Left ventricle myocardium superior (tissue), 1 donor: ENCODE measurements at places on chromosomes 7 and 10. TPM values are rescaled to one million over a fixed set of nuclear protein-coding genes. Genes with fewer than 3 reads are reported as not detected.
A peak's percentile ranks its signal among the peaks of the same experiment; 100 is the strongest.

BTBD16 gene
- not detected for total RNA-seq

LIPF gene
- not detected for total RNA-seq

HOXA2 gene
- 0.12 TPM for total RNA-seq

FOXI2 gene
- not detected for total RNA-seq

CYP3A5 gene
- total RNA-seq, result 0.25 TPM

CDC14C gene
- total RNA-seq, result not detected

KBTBD2 gene
- total RNA-seq, result 25.5 TPM

RHOBTB1 gene
- 13.5 TPM for total RNA-seq

GPR15LG gene
- not detected for total RNA-seq

TAS2R5 gene
- total RNA-seq, result not detected

CCDC201 gene
- total RNA-seq, result not detected

LIPK gene
- not detected for total RNA-seq

ZNHIT1 gene
- 55.8 TPM for total RNA-seq

- DNase-seq, result peak; percentile 82
Measured at GRCh38 chr10:44857363-44858016, 53.6 kb upstream of the TMEM72 start.

DNA sequence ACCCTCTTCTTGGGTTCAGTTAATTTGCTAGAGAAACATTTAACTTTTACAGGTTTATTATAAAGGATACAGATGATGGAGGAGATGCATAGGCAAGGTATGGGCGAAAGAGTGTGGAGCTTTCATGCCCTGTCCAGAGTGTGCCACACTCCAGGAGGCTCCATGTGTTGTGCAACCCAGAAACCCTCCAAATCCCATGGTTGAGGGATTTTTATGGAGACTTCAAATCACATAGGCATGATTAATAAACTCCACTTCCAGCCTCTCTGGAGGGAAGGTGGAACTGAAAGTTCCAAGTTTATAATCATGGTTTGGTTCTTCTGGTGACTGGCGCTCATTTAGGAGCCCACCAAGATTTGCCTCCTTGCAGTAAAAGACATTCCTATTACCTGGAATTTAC is 159.9 kb downstream of the PHTF2 start:
- DNase-seq, result no peak

DNA sequence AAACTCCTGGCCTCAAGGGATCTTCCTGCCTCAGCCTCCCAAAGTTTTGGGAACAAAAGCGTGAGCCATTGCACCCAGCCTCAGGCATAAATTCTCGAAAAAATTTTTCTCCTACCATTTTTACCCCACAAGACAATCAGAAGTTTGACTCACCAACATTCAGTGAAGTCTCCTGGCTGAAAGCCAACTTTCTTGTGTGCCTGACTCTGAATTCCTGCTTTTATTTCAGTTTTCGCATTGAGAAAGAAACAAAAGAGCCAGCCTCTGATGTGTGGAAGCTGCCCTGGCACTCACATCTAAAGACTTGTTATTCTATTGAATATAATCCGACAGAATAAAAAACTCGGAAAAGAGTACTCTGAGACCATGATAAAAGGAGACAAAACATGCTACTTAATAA is 402.9 kb downstream of the MAGI2 start:
- no peak for DNase-seq

DNA sequence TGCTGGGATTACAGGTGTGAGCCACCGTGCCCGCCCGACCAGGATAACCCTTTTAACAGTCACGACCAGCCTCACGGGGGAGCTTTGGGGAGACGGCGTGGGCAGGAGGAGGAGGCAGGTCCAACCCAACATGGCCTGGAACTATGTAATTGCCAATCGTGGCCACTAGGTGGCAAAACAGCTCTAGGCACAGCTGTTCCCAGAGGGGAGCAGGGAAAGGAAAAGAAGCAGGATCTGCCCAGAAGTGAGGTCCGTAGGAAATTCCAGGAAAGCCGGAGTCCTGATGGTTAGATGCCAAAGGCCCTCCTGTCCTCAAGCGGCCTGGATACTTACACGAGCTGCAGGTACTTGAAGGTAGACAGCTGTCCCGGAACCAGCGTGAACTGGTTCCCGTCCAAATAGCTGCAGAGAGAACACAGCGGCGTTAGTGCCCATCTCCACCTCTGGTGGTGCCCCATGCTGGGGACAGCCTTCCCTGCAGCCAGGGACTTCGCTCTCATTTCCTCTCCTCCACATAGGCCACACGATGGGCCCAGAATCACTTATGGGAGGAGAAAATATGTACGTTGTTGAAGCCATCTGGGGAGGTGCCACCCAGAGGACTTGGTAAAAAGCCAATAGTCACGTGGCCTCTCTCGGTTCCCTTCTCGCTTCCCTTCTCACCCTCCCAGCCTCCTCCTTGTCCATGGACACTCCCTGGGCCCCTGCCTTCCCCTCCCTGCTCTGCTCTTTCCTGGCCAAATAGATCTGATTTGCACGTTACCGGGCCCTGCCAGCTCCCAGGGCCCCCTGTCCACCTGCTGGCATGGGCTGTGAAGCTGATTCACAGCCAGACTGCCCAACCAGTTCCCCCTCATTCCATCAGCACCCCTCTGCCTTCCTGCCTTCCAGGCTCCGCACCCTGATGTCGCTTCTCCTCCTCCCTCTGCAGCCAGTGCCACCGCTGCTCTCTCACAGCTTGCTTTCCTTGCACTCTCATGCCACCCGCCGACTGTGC is 148.1 kb downstream of the SLIT1 start:
- peak; percentile 77 for DNase-seq

DNA sequence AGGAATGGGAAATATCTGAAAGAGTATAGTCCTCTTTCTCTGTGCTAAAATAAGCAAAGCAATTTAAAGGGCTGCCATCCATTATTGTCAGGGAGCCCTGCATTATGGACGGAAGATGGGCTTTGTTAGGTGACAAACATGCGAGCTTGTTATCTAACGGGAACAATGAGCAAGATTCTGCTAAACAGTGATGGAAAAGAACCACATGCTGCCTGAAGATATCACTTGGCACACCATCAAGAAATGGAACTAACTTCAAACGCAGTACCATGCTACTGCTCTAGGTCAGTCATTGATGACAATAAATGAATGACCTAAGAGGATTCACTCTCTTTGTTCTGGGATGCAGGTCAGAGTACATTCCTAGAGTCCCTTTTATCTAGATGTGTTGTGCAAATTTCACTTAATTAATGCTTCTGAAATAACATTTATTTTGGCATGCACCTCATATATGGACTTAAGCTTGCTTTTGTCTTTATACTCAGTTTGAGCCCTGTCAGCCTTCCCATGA is 175.7 kb upstream of the PTN start:
- no peak for DNase-seq

GRCh38 chr10:36455526-36456133 is 669.8 kb upstream of the ANKRD30A start:
- DNase-seq, result no peak

DNA sequence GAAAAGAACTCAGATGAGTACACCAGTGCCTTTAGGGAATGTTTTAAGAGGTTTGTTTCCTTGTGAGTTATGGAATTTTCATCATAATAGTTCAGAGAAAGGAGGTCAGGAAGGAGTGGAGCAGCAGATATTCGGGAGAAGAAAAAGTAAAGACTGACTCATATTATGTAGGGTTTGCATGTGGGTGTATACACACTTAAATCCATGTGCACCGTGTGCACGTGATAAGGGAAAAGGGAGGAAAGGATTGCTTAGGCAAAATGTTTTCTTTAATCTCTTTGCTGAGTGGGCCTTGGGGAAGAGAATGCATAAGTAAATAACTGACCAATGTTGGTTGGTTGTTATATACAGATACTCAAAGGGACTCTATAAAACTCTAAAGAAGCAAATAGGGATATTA is 30.2 kb downstream of the PLCE1 start:
- DNase-seq, result no peak

- DNase-seq, result peak; percentile 4
Measured at GRCh38 chr10:132893090-132893489, 49.3 kb downstream of the CFAP46 start.

DNA sequence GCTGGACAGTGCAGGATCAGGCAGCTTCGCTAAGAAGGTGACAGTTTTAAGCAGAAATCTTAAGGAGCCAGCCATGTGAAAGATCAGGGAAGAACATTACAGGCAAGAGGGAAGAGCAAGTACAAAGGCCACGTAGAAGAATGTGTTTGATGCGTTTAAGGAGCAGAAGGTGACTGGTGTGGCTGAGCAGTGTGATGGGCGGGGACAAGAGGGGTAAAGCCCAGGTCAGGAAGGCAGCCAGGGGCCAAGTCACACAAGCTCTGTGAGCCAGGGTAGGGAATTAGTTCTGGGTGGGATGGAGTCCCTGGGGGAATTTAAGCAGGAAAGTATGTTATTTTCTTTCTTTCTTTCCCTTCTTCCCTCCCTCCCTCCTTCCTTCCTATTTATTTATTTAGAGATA is 166.9 kb downstream of the SH3PXD2A start:
- no peak for DNase-seq

DNA sequence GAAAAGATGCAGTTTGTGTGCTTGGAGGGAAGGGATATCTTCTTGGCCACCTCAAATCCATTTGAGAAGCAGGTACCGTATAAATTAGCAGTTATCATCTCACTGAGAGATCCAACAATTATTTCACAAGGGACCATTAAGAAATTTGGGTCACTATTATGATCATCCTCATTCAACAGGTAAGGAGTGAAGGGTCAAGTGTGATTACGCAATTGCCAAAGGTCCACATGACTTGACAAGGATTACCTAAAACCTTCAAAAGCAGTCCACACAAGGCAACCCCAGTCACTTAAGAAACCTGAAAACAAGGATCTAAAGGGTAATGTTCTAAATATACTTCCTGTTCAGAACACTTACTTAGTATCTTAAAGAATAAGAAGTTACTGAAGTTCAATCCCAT is 27.4 kb downstream of the CCDC6 start:
- DNase-seq, result no peak

GRCh38 chr7:123847868-123848267 is 2.9 kb downstream of the HYAL4 start:
- DNase-seq, result no peak

- DNase-seq, result no peak
Measured at GRCh38 chr7:71935674-71936073, 476.5 kb downstream of the CALN1 start.

DNA sequence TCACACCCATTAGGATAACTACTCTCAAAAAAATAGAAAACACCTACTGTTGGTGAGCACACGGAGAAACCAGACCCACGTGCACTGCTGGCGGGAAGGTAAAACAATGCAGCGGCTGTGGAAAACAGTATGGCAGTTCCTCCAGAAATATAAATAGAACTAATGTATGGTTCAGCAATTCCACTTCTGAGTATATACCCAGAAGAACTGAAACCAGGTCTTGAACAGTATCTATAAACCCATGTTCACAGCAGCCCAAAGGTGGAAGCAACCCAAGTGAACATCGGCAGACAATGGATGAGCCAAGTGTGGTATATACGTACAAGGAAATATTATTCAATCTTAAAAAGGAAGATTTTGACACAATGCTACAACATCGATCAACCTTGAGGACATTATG is 164.7 kb downstream of the ZMYND11 start:
- no peak for DNase-seq

GRCh38 chr10:48224296-48224695 is 50.2 kb downstream of the FRMPD2 start:
- no peak for DNase-seq

DNA sequence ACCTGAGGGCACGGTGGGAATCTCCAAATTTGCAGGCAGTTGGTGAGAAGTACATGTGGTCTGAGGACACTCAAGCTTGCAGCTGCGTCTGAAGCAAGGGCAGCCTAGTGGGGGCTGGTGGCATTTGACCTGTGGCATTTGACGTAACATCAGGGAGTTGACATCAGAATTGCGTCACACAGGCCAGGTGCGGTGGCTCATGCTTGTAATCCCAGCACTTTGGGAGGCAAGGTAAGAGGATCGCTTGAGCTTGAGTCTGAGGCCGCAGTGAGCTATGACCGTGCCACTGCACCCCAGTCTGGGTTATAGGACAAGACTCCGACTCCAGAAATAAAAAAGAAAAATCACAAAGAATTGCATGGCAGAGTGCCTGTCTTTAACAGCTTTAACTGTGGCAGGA is 25.6 kb upstream of the RBAK start:
- no peak for DNase-seq

DNA sequence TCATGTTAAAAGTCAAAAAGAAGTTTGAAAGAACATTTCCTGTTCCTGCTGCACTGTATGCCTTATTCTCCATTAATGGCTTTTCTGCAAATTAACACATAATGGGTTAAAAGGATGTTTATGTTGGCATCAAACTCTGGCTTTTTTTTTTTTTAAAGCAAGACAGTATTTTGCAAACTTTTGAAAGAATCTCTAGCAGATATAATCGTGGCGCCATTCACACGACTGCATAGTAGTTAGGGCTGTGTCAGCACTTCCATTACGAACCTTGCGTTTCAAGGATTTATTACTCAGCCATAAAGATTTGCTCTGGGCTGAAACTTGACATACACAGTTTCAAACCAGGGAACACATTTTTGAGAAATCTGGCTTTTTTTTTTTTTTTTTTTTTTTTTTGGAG is 207.8 kb downstream of the DYNC1I1 start:
- DNase-seq, result no peak
